Stimulated activated CD8-positive, alpha-beta memory T cell treated with anti-CD3 and anti-CD28 coated beads, Interleukin-12 subunit alpha, Interleukin-12 subunit beta, amount 100 ng/mL, for 1 hour (primary cell): ENCODE measurements at places on chromosomes 6 and 20.

- no peak for DNase-seq
Observed at GRCh38 chr6:1066449-1067090, 245.3 kb upstream of the FOXQ1 start.

DNA sequence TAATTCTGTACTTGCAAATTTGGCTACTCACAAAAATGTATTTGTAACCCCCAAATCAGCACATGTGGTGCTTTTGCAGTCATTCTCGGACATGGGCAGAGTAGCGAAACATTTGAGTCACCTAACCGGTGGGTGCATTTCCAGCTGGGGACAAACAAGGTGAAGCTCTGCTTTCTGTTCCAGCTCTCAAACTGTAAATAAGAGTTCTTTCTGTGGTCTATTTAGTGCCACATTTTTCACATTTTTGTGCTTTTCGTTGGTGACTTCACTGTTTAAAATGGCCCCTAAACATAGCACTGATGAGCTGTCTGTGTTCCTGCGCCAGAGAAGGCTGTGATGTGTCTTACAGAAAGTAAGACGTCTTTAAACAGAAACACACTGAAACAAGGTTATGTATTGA, 244.5 kb downstream of the CDC5L start:
- DNase-seq, result no peak

DNA sequence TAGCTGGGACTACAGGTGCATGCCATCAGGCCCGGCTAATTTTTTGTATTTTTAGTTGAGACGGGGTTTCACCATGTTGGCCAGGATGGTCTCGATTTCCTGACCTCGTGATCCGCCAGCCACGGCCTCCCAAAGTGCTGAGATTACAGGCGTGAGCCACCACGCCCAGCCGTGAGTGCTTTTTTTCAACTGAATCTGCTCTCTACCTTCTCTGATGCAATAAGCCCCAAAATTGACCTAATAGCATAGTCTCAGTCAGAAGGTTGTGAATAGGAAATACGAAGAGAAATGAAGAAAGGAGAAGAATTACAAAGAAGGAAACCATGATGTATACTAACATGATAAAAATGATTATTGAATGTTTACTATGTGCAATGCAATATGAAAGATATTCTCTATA, 33.2 kb downstream of the BEND6 start:
- DNase-seq, result no peak

- DNase-seq, result no peak
Observed at GRCh38 chr20:58851969-58852458, 502 bp upstream of the GNAS start.

DNA sequence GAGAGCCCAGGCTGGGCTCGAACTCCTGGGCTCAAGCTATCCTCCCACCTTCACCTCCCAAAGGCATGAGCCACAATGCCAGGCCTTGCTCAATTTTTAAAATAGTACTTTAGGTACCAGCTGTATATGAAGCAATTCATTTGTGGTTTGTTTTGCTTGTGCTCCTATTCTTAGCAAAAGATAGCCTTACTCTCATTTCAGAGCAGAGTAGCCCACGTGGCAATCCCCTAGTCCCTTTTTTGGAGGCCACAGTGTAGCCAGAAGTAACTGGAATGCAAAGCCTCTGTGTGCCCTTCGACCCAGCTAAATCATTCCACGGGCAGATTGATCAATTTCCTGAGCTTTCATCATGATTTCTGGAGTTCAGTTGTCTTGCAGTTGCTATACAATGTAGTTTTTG, 372.2 kb downstream of the NRN1 start:
- DNase-seq, result no peak

DNA sequence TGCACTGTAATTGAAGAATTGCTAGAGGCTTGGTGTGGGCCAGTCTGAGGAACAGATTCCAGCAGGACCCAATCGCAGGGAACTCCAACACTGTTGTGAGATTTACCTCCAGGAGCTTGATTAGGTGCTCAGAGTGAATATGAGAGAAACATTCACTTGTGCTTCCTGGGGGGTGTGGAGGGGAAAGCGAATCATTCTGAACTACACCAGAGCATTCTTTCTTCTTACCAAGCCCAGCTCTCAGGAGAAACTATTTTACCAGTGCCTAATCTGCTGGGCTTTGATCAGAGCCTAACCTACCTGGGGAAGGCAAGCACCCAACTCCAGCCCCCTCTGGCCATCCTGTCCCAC, 7.4 kb upstream of the SIRPB1 start:
- DNase-seq, result no peak

DNA sequence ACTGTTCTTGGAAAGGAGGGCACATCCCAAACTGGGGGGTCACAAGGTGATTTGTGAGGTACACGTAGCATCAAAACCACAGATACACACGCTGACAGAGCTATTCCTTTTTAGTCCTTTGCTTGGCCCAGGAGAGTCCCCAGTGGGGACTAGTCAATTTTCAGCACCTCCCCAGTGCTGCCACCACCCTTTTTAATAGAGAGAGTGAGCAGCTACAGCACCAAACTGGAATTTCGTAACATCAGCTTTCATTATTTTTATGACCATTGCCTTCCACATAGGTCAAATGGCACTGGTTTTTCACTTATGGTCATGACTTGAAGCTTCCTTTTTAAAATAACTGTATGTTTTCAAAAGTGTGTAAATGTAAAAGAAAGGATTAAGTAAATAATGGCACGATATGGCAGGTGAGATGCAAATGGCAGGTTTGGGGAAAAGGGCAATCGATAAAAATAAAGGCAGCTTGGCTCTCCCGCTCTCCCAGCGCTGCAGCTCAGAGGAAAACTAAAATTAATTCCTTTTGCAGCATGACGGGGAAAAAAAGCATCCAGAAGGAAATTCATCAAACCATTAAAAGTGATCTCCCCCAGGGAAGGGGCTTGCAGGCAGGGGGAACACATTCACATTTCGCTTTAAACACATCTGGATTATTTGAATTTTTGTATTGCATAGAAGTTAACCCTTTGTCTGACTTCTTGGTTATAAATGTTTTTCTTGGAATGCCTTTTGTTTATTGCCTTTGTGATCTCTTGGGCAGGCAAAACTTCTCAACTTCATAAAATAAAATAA, 95.2 kb downstream of the ANKRD60 start:
- no peak for DNase-seq

DNA sequence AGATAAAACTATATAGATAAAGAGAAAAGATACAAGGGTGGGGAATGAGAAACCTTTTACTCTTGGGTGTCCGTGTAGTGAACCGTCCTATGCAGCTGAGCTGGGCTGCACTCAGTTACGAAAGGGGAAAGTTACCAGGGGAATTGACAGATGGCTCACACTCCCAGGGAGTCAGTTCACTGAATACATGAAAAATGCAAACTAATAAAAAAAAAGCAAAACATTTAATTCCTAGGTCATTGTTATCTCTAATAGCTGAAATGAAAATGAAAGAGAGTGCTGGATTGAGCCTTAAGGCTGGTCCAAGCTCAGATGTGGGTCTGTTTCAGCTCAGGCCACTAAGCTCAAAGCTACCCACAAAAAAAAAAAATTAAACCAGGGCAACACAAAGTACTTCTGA, 138.0 kb downstream of the THBS2 start:
- DNase-seq, result no peak

- DNase-seq, result no peak
Observed at GRCh38 chr20:3733119-3733995, 872 bp downstream of the HSPA12B start.

DNA sequence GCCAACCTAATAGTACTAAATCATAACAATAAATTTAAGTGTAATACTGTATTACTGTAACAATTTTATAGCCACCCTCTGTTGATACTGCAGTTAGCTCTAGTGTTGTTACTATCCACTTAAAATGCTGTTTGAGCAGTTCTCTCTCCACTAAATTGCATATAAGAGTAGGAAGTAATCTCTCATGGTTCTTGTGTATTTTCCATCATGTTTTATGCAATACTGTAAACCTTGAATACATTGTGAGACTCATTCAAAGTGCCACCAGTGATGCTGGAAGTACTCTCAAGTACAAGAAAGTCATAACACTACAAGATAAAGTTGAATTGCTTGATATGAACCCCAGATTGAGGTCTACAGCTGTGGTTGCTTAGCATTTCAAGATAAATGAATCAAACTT, 65.5 kb downstream of the WASF1 start:
- DNase-seq, result no peak

- DNase-seq, result no peak
Observed at GRCh38 chr6:6604566-6604965, 16.0 kb downstream of the LY86 start.

DNA sequence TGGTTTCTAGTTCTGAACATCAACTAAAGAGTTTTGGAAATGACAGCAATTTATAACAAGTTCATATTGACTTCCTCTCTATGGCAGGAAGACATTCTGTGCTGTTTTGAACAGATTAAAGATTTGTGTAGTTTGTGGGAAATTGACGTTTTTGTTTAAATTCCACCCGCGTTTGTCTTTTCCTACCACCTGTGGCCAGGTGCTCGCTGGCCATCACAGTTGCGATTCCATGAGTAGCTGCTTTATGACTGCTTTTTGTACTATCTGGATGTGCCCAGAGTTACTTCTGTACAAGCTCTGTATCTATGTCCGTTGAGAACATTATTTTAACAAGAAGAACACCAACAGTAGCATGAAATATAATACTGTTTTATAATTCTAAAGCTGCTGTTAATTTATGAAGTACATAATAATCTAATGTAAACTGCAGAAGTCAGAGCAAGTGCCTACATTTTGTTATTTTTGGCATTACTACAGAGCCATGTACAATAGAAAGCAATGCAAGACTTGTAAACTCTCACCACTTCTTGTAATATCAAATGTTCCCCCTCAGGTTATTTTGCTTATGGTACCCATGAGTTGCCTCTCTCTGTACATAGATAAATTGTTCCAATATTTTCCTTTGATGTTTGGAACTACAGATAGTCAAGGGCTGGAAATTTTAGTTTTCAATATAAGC, 33.5 kb downstream of the ZBTB2 start:
- no peak for DNase-seq

- no peak for DNase-seq
Observed at GRCh38 chr20:58665606-58666005, 14.5 kb downstream of the STX16 start.

- peak; percentile 42 for DNase-seq
Observed at GRCh38 chr20:38875175-38875993, 50.8 kb upstream of the FAM83D start.

DNA sequence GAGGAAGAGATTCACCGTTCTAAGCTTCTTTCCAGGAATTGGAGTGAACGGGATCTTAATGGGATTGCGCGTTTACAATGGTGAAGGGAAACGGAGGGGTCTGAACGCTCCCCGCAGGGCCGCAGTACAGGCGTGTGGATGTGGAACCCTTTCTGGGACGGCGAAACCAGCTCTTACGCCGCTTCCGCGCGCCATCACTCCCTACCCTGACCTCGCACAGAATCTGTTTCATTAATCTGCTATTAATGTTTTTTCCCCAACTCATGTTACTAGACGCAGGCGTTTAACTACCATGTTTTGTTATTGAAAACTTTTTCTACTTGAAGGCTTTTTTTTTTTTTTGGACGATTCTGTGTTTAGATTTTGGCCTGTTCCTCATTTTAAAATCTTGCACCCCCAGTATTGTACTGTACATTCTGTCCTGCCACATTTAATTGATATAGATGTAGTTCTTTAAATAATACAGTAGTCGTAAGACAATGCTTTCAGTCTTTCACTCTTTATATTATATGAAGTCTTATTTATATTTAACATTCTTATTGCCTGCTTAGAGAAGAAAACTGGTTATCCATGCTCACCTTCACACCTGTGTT, 696 bp upstream of the SUPT3H start:
- DNase-seq, result no peak

DNA sequence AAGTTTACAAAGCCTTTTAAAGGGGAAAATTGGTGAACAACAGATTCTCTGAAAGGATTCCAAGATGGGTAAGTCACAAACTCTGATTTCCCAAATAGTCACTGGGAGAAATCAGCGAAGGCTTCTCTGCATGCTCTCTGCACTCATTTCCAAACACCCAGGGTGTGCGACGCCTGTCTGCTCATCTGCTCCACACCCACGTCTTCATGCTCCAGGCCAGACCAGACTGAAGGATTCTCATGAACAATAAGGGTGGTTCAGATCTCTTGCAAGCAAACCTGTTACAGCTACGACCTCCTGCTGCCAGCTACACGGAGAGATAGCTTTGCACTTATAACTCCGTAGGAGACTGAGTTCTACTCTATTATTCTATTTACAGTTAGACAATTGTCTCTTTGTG, 1.4 kb downstream of the MC3R start:
- DNase-seq, result no peak

DNA sequence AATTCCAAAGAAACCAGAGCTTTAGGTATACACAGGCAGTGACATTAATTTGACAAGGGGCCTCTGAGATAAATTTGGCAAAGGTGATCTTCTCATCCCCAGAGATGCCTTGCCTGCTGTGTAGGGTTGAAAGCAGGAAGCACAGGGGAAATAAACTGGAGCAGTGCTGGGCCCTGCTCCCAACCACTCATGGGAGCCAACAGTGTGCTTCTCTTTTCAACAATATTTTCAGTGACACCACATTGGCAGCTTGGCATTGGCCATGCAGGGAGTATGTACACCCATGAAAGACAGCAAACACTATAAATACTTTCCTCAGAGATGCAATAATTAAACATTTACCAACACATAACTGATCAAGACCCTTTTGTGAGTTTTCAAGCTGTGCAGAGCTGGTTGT, 90.7 kb upstream of the F13A1 start:
- no peak for DNase-seq

- DNase-seq, result peak; percentile 28
Observed at GRCh38 chr6:15299430-15300131, 53.7 kb downstream of the JARID2 start.

- no peak for DNase-seq
Observed at GRCh38 chr20:22561965-22562577, 22.3 kb downstream of the FOXA2 start.

- DNase-seq, result no peak
Observed at GRCh38 chr6:31528821-31529328, at the start of gene MCCD1. Gene MCCD1, plus strand, starts transcription at chr6:31528962. Its CDS starts 53 bp downstream, at chr6:31529015.

DNA sequence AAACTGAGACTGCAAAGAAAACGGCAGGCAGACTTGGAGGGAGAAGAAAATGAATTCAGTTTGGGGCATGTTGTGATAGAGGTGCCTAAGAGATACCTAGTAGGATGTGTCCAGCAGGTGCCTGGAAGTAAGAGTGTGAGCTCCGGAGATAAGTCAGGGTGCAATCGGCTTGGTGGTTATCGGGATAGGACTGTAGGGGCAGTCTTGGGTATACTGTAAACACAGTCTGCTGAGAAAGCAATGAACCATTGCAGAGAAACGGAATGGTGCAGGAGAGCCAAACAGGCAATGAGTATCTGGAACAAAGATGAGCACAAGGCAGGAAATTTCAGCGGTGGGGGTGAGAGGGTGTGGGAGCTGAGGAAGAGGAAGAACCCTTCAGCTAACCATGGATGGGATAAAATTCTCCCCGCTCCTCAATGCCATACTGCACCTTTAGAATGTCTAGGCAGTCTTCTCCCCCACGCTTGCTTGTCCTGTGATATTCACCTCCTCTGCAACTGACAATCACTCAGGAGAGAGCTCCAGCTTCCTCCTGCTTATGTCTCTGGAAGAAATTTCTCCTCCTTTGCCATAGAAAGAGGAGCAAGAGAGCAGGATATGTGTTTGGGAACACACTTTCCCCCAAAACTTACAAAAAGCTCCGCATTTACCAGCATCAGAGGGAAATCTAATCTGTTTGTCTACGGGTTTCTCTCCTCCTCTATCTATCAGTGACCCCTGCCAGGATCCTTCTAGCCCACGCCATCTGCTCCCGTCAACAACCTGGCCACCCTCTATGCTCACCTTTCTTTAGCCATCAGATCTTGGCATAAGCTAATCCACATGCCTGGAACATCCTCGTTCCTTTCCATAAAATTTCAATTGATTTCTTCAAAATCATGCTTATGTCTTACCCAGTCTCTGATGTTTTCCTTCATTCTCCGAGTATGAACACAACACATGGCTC, 381.7 kb upstream of the JARID2 start:
- no peak for DNase-seq
